Ovary (tissue), 10 donors: ENCODE measurements at places on chromosomes 2 and 18.

DNA sequence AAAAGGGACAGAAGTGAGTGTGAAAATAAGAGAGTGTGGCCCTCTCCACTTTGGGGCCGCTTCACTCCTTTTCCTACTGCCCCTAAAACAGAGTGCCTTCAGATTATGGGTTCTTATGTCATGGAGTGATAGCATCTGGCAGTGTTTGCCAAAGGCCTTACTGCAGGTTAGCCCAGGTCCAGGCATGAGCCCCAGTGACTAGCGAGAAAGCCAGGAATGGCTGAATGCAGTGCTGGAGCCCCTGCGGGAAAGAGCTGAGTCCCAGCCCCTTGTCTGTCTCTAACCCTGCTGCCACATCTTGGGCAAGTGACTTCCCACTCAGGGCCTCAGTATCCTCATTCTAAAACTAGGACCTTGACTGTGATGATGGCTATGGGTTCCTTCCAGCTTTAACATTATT, 6.0 kb downstream of the IGFBP5 start:
- DNase-seq: peak; percentile 25

- DNase-seq: no peak
These were observed 21.7 kb upstream of the SAG start for GRCh38 chr2:233285921-233286320.

- no peak for DNase-seq
These were observed 4.6 kb downstream of the RPS27A start for GRCh38 chr2:55236992-55237543.

DNA sequence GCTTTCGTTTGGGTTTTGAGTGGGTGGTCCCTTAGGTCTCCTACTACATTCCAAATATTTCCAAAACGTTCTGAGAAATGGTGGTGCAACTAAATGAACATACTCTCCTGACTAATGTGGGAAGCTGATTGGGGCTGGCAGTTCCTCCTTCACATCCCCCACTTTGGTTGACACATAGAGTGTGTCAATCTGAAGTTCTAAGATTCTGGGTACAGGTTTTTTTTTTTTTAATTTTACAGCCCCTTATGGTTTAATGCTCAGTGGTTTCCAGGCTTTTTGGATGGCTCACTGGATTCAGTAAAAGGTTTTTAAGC, 58.4 kb upstream of the ITGB6 start:
- no peak for DNase-seq

DNA sequence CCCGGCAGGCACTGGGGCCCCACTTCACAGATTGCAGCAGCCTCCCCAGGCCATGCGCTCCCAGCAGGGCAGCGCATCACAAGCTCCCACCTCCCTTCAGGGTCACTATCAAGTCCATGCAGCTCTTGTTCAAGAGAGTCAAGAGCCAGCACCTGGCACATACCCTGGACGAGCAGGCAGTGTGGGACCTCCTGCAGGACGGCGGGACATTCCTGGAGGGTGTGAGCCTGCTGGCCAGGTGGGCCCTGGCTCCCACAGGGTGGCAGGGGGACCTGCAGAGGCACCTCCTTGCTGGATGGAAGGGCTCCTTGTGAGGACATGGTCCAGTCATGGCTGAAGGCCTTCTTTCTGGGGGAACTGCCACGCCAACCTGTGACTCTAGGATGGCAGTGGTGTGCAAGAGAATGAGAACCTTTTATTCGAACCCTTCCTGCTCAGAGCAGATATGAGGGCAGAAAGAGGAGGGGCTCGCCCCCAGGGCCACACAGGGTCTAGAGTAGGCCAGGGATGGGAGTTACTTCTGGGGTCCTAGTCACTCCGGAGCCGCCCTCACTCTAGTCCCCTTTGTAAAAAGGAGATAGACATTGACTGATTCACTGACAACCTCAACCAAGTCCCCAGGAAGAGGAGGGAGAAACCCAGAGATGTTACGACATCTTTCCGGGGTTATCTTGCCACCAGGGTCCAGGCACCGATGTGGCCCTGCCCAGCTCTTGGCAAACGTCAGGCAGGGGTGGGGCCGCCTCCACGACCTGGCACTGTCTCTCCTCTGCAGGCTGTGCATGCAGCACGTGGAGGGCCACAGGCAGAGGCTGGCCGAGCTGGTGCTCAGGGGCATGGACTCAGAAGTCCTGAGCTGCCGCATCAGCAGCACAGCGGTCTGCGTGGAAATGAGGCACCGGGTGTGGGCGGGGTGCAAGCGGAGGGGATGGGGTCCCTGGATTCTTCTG, 31.3 kb downstream of the HJURP start:
- no peak for DNase-seq

- DNase-seq: no peak
These were observed 87.2 kb downstream of the EPAS1 start for GRCh38 chr2:46384457-46384815.

- DNase-seq: no peak
These were observed 162.2 kb upstream of the PGAP1 start for GRCh38 chr2:197088694-197089093.

- no peak for DNase-seq
These were observed 141.9 kb upstream of the KCNJ3 start for GRCh38 chr2:154556607-154557006.

GRCh38 chr2:197092431-197092830, 165.9 kb upstream of the PGAP1 start:
- peak; percentile 45 for DNase-seq

GRCh38 chr2:104701411-104701911, 152.5 kb upstream of the POU3F3 start:
- DNase-seq: no peak

DNA sequence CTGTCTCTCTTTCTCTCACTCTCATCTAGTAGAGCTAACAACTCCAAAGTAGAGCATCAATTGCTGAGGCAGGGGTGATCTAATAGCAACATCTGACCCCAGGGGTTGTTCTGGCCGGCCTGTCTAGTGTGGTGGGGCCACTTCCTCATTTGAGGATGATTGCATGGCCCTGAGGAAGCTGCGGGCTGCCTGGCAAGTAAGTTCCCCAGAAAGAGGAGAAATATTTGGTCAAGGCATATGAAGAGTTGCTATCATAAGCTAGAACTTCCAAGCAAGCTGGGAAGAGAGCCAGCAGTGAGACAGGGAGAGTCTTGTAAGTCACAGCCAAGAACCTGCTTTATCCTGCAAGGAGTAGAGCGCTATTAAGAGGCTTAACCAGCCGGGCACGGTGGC, 50.8 kb upstream of the TMEM87B start:
- no peak for DNase-seq

GRCh38 chr2:234635284-234635683, 138.4 kb upstream of the ARL4C start:
- no peak for DNase-seq

GRCh38 chr2:151029406-151030157, 232.1 kb downstream of the RBM43 start:
- no peak for DNase-seq

- peak; percentile 72 for DNase-seq
These were observed 219.8 kb upstream of the PARD3B start for GRCh38 chr2:204325468-204325867.

GRCh38 chr2:146661473-146662096, 1183.2 kb upstream of the ACVR2A start:
- no peak for DNase-seq

- no peak for DNase-seq
These were observed 23.6 kb downstream of the THADA start for GRCh38 chr2:43572244-43572643.

- DNase-seq: no peak
These were observed 145.9 kb downstream of the ACKR3 start for GRCh38 chr2:236715491-236715961.

DNA sequence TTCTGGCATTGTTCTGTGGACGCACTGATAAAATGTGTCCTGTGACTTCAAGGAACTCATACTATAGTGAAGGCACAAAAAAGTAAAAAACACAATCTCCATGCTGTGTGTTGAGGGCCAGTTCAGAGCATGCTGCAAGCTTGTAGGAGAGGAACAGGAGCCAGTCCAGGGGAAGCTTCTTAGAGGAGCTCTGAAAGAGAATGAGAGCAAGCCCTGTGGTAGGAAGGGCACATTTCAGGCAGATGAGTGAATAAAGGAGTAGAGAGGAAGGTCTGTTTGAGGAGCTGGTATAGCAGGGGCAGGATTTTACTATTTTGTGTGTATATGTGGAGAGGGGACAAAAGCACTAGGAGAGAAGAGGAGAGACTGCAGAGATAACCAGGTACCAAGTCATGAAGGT, 478.3 kb downstream of the ZEB2 start:
- DNase-seq: no peak

- DNase-seq: no peak
These were observed 3.7 kb downstream of the QPCT start for GRCh38 chr2:37348155-37348554.

GRCh38 chr18:48342581-48342980, 66.6 kb downstream of the ZBTB7C start:
- DNase-seq: no peak

- DNase-seq: no peak
These were observed 120.5 kb upstream of the COPS8 start for GRCh38 chr2:236965021-236965840.

DNA sequence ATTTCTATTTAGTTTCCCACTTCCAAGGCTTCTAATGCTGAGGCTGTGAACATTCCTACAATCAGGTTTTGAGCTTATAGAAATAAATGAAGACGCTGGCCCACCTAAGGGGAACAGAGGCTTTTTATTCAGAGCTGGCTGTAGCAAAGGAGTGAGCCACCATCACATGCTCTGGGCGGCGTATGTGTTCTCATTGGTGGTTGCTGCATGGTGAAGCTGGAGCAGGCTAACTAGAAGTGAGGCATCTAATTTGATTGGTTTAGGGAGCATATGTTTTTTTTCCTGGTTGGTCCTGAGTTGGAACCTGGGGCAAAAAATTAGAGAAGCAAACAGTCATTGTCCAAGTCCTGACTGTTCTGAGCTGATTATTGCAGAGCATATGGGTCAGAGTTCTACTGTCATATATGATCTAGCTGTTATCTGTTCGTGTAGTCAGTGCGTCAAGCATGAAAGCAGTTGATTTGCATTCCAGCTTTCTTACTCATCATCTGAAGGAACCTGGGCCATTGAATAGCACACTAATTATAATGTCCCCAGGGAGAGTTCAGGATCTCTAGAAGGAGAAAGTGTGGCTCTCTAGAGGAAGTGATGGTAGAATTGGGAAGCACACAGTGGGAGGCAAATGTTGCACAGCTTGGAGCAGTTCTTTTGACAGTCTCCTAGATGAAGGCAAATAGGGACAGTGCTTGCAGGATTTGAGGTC, 279.6 kb downstream of the PARD3B start:
- no peak for DNase-seq

GRCh38 chr2:30374380-30374779, 72.7 kb upstream of the LCLAT1 start:
- DNase-seq: no peak

GRCh38 chr2:32562906-32563305, 64.9 kb upstream of the TTC27 start:
- no peak for DNase-seq

DNA sequence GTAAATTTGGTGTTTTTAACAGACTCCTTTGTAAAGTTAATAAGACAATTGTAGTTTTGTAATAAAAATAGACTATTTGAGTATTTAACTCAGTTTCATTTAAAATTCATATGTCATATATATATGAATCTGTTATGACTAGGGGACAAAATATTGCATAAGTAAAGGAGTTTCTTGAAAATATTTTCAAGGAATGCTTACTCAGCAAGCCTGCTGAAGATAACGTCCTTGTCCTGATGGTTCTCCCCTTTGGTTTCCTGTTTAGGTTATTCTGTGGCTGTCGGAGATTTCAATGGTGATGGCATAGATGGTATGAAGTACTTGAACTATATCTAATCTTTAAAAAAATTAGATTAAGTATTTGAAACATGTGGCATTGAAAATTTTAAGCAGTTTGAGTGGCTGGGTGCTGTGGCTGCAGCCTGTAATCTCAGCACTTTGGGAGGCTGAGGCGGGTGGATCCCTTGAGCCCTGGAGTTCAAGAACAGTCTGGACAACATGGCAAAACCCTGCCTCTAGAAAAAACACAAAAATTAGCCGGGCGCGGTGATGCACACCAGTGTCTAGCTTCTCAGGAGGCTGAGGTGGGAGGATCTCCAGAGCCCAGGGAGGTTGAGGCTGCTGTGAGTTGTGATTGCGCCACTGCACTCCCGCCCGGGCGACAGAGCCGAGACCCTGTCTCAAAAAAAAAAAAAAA, 47.1 kb downstream of the ITGAV start:
- no peak for DNase-seq

GRCh38 chr2:96163768-96164429, 18.7 kb upstream of the DUSP2 start:
- DNase-seq: no peak

- DNase-seq: no peak
These were observed 73.0 kb upstream of the RGPD5 start for GRCh38 chr2:109721135-109721534.

DNA sequence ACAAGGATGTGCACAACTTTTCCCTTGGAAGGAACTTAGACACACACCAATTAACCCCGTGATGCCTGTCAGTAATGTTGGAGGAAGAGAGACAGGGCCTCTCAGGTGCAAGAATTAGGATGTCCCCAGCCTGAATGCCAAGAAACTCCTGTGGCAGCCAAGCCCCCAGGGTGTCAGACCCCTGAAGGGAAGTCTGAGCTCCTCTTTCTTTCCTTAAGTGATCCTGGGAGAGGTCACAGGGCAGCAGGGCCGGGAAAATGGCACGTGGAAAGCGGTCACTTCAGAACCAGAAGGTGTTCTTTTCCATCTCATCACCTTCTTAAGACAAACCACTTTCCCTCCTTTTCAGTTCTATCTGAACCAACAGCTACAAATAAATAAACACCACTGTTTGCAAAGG, 185.9 kb downstream of the ANAPC1 start:
- no peak for DNase-seq

DNA sequence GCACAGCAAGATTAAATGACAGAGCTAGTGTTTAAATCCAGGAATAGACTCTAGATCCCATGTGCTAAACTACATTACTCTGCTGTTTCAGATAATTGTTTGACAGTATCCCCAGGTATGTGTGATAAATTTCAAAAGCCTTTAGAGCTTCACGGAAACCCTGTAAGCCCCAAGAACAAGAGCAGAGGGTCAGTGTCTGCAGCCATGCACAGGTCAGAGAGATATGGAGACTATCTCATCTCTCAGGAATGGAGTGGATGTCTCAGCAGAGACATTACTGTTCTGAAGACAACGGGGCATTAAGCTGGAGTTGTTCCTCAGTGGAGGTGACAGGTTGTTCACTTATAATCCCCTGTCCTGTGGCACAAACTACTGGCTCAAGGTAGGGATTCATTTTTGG, 139.1 kb upstream of the FOSL2 start:
- no peak for DNase-seq

GRCh38 chr2:11498543-11499034, 32.6 kb upstream of the E2F6 start:
- DNase-seq: peak; percentile 77
